DND-41 (cell line): ENCODE measurements at places on chromosomes 1 and 21.

- no peak for DNase-seq
Measured at GRCh38 chr21:41188486-41189149, 20.7 kb downstream of the BACE2 start.

- DNase-seq, result no peak
Measured at GRCh38 chr21:23639721-23640120, 1967.6 kb downstream of the MRPL39 start.

- no peak for DNase-seq
Measured at GRCh38 chr1:1169429-1170214, 4.1 kb upstream of the TTLL10 start.

DNA sequence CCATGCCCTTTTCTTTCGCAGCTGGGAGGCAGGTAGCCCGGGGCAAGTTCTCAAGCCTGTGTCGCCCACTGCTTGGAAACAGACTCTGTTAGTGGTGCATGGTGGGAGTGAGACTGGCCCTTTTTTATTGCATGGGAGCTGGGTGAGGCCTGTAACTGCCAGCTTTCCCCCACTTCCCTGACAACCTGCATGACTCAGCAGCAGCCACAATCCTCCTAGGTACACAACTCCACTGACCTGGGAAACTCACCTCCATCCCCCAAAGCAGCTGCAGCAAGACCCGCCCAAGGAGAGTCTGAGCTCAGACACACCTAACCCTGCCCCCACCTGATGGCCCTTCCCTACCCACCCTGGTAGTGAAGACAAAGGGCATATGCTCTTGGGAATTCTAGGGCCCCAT is 25.8 kb downstream of the PIGP start:
- DNase-seq, result no peak

DNA sequence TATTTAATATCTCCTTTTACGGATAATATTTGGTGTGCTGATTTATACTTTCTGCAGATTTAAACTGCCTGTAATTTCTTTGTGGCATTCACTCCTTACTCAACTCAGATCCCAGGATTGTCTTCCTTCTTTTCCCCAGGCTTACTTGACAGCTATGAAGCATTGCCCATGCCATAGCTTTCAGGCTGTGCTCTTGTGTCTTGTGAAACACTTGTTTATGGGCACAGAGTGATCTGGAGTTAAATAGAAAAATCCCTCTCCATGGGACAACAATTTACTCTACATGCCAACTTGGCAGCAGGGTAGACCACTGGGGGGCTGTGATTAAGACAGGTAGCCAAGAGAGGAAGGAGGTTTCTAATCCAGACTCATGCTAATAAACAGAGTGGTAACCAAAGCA is 57.4 kb downstream of the PPP1R12B start:
- no peak for DNase-seq

DNA sequence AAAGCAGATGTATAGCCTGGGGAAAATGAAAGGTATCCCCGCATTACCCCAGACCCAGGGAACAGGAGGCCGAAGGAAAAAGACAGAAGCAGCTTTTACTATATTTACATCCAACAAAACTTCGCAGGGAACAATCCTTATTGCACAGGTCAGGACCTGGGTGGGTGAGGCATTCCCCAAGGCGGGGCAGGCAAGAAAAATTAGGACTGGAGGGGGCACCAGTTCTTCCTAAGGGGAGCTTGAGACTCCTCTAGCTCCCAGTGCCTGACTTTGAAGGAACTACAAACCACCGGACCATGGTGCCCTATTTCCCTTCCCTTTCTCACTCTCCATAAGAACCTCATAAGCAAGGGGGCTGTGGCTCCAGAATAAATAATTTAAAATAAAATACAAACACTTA is 6.7 kb upstream of the GATAD2B start:
- DNase-seq, result no peak

DNA sequence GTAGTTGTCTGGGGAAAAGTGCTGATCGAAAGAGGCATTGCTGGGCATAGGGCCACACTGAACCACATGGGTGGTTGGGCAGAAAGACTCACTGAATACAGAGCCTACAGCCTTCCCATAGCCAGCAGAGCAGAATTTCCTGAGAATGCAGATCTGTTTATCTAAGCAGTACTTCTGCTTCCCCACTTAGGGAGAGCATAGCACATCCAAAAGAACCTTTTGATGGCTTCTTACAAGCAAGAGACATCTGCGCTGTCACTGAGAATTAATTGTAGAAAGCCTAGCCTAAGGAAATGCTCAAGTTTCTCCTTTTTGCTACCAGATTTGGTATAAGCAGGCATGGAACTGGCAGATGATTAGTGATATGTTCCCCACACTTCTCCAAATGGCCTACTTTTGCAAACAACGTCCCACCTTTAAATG is 13.0 kb upstream of the KLHDC8A start:
- DNase-seq, result no peak

DNA sequence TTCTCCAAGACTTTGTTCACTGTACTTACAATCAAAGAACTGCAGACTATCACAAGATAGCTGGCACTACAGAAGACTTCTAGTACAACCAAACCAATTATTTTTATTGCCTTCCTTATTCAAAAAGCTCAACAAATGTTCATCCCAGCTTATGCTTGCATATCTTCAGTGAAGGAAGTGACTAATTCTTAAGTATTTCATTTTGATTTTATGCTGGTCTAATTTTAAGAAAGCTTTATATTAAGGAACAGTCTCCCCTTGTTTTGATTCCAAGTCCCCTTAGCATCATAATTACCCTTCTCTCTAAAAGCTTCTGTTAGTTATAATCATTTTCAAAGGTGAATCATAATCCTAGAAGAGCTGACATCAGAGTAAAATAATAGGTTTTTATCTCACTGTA is 132.9 kb downstream of the LRRIQ3 start:
- DNase-seq, result no peak

GRCh38 chr21:25496825-25497482 is 110.3 kb downstream of the MRPL39 start:
- no peak for DNase-seq

- DNase-seq, result no peak
Measured at GRCh38 chr1:85078903-85079302, 30.6 kb upstream of the MCOLN3 start.

- DNase-seq, result no peak
Measured at GRCh38 chr21:36035381-36035791, 24.9 kb downstream of the SETD4 start.

- no peak for DNase-seq
Measured at GRCh38 chr1:213466541-213466940, 415.5 kb downstream of the RPS6KC1 start.

GRCh38 chr21:42514883-42515228 is 1.2 kb downstream of the SLC37A1 start:
- DNase-seq, result no peak

- no peak for DNase-seq
Measured at GRCh38 chr1:209544098-209544497, 39.4 kb upstream of the CAMK1G start.

DNA sequence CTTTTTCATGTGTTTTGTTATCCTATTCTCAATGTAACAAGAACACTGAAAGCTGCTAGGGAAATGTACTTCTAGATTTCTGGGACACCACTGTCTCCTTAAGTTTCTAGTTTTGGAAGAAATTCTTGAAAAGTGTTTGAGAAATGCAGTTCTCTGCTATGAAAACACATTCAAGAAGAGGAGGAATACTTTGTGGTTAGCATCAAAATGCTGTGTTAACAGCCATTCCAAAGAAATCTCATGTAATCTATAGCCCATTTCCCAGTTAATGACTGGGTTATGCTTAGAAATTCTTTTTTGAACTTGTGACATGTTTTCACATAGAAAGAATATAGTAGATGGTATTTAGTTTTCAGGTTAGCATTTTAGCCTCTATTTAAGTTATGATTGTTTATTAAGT is 6.0 kb downstream of the RAVER2 start:
- DNase-seq, result no peak

- no peak for DNase-seq
Measured at GRCh38 chr1:6788946-6789345, 3.7 kb downstream of the CAMTA1 start.

- DNase-seq, result no peak
Measured at GRCh38 chr1:212667223-212668139, 32.2 kb downstream of the BATF3 start.

GRCh38 chr1:11447903-11448302 is 31.1 kb upstream of the DISP3 start:
- DNase-seq, result no peak

DNA sequence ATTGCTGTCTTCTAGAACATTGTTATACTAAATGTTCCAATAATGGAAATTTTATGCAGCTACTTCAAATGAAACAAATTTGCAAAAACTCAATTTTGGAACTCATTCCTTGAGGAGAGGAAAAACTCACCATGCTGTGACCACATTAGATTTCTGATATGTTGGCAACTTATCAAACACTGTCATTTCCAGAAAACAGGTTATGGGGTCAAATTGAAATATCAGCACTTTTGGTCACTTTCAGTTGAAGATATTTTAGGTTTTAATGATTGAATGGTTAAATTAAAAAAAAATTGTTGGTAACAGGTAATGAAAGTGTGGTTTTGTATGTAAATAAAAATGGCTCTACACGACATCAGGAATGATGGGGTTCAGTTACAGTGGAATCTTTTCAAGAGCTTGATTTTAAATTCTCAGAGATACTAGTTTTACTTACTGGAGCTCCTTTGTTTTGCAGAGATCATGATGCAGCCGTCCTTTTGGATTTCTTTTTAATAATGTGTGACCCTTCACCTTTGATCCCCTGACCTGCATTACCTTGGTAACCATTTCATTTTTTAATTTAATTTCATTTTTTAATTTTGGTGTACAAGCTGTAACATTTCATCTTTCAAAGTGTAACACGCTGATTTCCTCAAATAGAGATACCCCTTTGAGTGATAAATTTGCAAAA is 86.2 kb downstream of the CAMTA1 start:
- no peak for DNase-seq

DNA sequence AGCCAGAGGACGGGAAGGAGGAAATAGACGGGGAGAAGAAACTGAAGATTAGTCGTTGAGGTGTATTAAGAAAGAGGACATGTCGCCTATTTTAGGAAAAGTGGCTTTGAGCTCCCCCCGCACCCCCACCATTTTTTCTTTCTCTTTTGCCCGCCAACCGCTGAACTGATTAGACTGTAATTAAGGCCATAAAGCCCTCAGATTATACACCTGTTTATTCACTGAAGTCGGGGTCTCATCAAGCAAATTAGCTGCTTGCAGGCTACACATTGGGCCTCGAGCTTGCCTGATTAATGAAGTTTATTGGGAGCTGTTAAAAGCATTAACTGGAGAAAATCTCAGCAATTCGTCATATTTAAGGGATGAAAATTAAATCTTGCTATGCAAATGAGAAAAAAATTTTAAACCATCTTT is 119.4 kb upstream of the RRP15 start:
- no peak for DNase-seq

GRCh38 chr1:219650880-219651279 is 38.0 kb upstream of the ZC3H11B start:
- DNase-seq, result no peak

- no peak for DNase-seq
Measured at GRCh38 chr1:179490611-179491010, 85.1 kb downstream of the NPHS2 start.

- DNase-seq, result no peak
Measured at GRCh38 chr1:160863774-160864131, 1.1 kb upstream of the CD244 start.

GRCh38 chr1:10625076-10625475 is 150.3 kb downstream of the PEX14 start:
- DNase-seq, result no peak

- DNase-seq, result no peak
Measured at GRCh38 chr1:209403921-209404320, 179.6 kb upstream of the CAMK1G start.

DNA sequence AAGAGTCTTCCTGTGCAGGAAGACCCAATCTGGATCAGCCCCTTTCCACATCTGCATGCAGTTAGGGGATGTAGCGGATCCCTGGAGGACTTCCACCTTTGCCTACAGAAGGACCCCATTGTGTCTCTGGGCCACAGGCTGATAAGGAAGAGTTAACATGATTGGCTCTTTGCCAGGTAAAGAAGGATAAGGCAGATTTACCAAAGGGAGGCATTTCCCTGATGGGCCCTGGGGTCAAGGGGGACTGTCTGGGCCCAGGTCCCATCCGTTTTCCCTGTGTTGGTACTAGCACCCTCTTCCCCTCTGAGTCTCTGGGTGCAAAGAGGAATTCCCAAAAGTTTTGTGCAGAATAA is 29.1 kb downstream of the SLC26A9 start:
- no peak for DNase-seq
